ELR (cell line): ENCODE measurements at places on chromosomes 1 and 21.

DNA sequence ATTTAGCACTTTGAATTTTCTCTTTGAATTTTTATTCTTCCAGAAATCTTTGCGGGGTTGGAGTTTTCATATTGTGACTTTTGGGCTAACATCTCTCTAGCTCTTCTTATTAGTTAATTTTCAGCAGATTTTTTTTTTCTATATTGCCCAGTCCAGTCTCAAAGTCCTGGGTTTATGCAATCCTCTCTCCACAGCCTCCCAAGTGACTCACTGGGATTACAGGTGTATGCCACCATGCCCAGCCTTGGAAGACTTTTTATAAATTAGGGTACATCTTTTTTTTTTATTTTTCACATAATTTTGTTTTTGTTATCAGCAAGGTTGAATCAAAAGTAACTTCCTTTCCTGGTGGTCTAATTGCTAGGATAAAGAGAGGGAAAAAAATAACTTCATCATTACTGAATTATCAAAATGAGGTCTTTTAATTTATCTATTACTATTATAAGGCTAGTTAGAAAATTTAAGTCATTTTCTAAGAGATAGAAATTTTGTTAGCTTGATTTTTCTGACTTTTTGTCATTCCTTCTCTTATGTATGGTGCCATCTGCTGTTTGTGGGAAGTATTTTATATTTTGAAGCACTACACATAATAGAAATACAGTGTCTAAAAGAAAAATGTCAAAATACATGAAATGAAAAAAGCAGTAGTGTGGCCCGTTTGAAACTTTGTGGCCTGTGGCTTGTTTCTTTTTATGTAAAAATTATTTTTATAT, 273.4 kb upstream of the CACYBP start:
- peak; percentile 59 for DNase-seq

DNA sequence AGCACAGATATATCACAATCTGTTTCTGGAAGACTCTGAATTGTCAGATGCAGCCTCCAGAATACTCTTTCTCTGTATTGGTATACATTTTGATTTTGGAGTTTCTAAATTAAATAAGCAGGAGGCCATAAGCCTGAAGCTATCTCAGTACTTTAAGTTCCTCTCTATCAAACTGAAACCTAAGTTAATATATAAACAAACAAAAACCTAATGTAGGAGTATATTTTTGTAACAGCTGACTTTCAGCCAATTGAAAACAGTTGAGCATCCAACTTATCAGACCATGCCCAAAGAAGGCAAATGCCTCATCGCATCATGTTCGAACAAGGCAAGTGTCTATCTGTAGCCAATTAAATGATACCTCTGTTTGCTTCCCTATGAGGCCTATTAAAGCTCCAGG, 1054.4 kb downstream of the AMY1C start:
- no peak for DNase-seq

DNA sequence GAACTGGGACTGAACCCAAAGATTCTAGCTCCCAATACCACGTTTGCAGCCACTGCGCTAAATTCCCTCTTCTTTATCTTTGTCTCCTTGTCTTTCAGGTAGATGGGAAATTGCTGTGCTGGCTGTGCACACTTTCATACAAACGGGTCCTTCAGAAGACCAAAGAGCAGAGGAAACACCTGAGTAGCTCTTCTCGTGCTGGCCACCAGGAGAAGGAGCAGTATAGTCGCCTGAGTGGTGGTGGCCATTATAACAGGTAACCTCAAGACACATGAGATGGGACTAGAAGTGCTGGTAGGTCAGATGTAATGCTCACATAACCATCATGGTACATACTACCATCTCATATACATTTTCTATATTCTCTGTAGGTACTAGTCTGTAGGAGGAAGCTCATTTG, 18.8 kb downstream of the FAM76A start:
- DNase-seq: no peak

GRCh38 chr1:168734946-168735345, 5.9 kb upstream of the DPT start:
- DNase-seq: no peak

DNA sequence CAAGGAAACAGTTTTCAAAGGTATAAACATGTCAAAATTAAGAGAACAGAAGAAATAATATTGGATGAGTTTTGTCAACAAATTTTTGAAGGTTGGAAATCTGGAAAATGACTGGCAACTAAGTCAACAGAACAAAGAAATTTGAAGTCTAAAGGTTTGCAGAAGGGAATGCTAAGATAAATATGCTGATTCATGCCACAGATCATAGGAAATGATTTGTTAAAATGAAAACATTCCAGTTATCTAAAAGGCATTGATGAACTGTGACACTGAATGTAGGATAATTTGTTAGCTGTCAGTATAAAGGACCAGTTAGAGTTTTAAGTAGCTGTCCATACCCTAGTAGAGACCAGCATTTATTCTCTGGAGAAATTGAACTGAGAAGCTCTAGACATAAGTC, 157.9 kb upstream of the CHRM3 start:
- no peak for DNase-seq
